ENCODE measurements at places on chromosomes 2 and 18.
A peak's percentile ranks its signal among the peaks of the same experiment; 100 is the strongest.

DNA sequence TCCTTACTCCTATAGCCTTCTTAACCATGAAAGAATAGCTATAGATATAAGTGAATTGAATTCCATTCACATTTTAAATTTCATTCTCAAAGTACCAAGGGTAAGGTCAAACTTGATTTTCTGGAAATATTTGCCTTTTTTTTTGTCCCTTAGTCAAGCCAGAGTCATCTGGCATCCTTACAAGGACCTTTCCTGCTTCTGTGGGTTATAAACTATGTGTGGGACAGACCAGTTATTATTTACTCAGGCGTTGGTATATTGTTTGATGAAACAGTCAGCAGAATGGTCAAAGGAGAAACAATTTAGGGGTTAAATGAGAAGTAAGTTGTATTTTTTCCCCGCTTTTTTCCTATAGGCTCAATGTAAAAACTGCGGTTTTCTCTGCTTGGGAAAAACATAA lies 1103.2 kb upstream of the ZEB2 start:
- DNase-seq = no peak

GRCh38 chr18:10462597-10462996 lies 8.2 kb downstream of the APCDD1 start:
- DNase-seq = no peak

DNA sequence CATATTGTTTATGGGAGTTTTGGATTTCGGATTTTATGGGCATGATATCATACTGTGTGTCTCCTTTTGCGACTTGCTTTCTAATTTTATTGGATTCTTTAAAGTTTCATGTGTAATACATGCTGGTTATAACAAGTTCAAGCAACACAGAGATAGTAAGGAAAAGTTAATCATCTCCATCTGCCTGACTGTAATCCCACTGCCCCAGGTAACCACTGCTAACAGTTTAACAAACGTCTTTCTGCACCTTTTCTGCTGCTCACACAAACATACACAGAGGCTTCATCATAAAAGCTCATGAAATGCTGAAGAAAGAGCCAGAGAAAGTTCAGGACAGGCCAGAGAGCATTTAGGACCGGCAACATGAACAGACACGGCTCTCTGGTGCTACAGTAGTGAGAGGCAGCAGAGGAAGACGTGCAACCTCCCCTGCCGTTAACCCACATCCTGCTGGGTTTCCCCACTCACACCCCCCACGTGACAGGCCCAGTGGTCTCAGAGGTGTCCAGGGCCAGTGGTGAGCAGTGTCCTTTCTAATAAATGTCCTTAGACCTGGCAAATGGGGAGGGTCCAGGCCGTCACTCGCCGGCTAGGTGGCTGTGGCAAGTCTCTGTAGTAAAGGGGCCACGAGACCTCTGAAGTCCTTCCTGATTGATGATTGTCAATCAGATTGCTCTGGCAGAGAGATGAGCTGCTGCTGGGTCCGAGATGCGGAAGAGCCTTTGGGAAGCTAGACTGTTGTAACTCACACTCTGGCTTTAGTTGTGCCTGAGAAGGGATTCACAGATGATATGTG lies 43.0 kb upstream of the SLC1A4 start:
- DNase-seq = peak; percentile 72

GRCh38 chr2:11234309-11234708 lies 79.0 kb downstream of the SLC66A3 start:
- no peak for DNase-seq

- no peak for DNase-seq
These were observed 107.5 kb upstream of the CELF4 start for GRCh38 chr18:37672932-37673595.

- DNase-seq = no peak
These were observed 39.4 kb upstream of the SMAD2 start for GRCh38 chr18:47969816-47970215.

DNA sequence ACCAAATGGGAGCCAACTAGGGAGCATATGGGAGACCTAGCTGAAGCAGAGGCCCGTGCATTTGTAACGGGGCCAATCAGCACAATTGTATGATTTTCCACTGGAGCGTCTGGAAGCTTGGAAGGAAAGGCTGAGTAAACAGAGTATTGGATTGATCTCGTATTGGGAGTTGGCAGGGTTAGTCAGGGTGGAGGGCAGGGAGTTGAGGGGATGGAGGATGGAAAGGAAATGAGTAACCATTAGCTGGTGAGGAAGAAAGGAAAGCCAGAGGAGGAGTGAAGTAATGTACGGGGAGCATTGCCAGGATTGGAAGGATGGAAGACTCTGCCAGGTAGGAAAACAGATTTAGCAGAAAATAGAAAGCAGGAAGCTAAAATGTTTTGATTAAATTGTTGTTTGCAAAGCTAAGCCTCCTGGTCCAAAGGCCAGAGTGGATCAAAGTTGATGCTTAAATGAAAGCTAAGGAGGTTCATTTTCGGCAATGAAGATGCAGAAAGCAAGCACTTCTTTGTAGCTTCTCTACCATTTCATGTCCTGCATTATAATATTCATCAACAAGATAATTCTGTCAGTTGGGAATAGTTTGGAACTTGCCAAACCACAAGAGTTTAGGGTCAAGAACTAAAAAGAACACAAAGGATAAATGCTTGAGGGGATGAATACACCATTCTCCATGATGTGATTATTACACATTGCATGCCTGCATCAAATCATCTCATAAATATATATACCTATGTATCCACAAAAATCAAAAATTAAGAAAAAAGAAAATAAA lies 75.6 kb upstream of the TTN start:
- no peak for DNase-seq
